ENCODE measurements at places on chromosomes 2 and 18.

GRCh38 chr2:216495656-216496055 lies 3.0 kb upstream of the RPL37A start:
- DNase-seq = no peak

- DNase-seq = no peak
These were observed 120.7 kb upstream of the PXDN start for GRCh38 chr2:1864981-1865421.

DNA sequence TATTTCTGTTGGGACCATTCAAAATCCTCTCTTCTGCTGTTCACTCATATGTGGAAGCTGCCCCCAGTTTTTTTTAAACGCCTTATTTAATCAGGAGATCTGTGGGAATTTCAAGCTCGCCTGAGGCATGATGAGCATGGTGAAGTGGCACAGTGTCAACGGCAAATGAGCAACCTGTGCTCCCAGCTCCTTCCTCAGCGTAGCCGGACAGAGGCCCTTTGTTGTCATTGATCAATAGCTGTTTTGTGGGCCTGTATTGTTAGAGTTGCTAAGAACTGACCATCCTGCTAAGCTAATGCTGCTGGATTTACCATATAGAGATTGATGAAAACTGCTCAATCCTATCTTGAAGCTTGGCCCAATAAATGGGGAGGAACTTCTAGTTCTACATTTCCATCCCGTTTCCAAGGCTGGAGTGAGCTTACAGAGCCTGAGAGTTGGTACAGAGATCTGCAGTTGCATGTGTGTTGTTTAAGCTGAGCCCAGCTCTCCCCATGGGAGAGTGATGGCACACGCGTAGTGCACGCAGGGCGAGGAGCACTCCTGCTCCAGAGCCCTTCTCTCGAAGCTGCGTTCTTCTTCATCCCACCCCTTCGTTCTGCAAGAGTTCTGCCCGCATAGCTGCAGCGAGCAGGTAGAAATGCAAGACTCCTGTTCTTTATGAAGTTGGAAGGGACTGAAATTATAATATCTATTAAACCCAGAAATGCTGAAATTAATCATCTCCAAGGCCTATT lies 108.8 kb downstream of the RTN4 start:
- no peak for DNase-seq

- DNase-seq = no peak
These were observed 213.8 kb downstream of the BCL2 start for GRCh38 chr18:63105636-63106316.

DNA sequence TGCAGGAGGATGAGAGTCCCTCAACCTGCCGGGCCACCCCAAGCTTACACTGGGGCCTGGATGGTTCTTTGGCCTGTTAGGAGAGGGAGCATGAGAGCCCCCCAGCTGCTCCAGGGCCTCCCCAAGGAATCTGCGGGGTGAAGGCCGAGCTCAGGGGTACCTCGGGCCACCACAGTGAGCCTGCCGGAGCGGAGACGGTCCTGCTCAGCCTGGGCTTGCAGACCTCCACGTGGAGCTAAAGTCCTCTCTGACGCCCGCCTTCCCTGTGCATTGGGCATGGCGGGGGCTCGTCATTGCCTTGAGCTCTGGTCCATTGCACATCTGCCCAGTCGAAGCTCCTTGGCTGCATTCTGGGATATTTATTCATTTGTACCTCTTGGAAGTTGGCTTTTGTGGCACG lies 62.7 kb downstream of the ASB1 start:
- DNase-seq = no peak

Measured in pulmonary artery endothelial cell (primary cell).